ENCODE measurements at places on chromosomes 12 and 14.
A peak's percentile ranks its signal among the peaks of the same experiment; 100 is the strongest.

GRCh38 chr14:101836135-101836534 is 74.6 kb downstream of the PPP2R5C start:
- no peak for DNase-seq

DNA sequence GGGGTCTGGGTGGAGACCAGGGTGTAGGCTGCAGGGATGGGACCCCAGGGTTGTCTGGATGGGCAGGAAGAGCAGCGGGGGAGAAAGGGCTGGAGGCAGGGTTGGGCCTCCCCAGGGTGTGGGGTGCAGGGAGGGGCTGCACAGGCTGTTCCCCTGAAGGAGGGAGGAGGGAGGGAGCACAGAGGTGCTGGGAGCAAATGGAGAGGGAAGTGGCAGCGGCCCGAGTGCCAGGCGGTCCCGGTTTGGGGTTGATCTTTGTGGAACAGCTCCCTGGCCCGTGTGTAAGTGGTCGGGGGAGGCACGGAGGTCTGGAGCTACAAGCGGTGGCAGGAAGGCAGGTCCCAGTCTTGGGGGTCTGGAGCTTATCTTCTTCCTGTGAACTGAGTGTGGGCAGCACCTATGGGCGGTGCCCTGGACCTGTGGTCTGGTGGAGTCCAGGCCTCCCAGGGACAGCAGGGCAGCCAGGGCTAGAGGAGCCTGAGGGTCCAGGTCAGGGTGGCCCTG is 391.6 kb downstream of the TMEM121 start:
- no peak for DNase-seq

DNA sequence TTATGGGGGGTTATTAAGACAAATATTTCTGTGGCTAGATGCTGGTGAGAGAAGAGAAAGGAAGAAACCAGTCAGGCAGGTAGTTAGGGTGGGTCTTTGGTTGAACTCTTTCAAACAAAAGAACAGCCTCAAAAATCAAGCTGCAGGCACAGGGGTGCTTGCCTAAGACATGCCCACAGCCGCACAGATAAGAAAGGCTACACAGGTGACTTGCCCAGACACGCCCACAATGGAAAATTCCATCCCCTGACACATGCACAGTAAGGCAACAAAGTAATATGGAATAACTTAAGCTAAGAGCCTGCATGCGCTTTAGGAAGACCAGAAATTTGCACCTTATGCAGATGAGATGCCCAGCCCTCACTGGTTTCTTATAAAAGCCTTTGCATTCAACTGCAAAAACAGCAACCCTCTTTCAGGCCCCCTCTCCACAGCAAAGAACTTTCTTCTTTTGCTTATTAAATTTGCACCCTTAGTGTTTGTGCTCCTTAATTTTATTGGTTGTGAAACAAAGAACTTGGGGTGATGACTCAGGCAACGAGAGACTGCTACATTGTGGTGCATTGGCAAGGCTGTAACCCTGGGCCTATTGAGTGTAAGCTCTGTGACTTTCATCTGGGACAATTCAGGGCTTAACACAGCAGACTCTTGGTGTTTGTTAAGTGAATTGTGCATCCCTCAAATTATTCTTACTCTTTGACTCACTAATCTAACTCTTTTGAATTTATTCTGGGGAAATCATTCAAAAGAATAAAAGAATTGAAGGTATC is 149.4 kb downstream of the RPAP3 start:
- no peak for DNase-seq

- peak; percentile 90 for DNase-seq
Observed at GRCh38 chr12:22974865-22975264, 349.9 kb downstream of the ETNK1 start.

DNA sequence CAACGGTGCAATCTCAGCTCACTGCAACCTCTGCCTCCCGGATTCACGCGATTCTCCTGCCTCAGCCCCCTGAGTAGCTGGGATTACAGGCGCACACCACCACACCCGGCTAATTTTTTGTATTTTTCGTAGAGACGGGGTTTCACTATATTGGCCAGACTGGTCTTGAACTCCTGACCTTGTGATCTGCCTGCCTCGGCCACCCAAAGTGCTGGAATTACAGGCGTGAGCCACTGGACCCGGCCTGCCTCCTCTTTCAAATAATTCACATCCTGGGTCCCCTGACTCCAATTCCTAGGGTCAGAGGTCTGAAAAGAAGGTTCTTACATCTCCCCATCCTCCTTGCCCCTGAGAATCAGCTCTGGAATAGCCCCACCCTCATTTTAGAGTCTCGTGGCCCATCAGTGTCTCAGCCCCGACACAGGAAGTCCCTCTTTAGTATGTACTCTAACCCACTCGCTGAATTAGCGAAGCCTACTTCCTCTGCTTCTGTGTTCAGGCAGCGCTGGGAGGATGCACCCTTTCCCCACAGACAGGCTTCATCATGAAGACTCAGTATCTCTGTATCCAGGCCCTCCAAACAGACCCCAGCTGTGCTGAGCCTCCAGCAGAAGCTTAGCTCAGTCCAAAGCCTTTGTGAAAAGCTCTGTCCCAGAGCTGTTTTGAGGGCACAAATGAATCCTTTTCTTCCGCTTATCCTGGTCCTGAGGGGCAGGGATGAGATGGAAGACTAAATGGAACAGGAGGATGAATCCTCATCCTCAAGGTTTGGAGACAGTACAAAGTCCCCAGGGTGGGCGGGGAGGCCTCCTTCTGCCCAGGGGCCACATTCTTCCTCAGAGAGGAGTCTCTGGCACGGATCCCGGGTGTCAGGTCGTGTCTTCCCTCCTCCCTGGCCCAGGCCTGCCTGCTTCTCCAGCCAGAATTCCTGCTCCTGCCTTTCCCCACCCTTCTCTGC is 3.5 kb downstream of the LPAR5 start:
- peak; percentile 27 for DNase-seq

- DNase-seq: peak; percentile 62
Observed at GRCh38 chr14:61695695-61696527, 598 bp downstream of the HIF1A start.

- no peak for DNase-seq
Observed at GRCh38 chr12:71142016-71142415, 15.8 kb downstream of the TSPAN8 start.

- DNase-seq: no peak
Observed at GRCh38 chr12:92601176-92601575, 101.6 kb upstream of the PLEKHG7 start.

DNA sequence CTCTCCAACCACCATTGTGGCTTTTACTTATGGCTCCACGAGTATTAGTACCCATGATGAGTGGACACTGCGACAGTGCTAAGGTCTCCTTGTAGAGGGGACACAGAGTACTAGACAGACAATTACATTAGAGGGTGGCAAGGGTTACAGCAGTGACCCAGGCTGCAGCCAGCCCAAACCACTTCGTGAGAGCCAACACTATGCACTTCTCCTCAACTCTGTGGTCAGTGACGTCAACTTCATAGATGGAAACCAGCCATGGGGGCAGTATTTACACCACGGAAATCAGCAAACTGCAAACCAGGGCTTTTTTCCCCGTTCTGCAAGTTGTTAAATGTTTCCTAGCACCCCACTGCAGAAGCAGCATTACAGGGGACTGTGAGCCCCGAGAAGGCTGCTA is 61.6 kb upstream of the ZFP36L1 start:
- no peak for DNase-seq

GRCh38 chr14:51676549-51676948 is 24.8 kb downstream of the FRMD6 start:
- no peak for DNase-seq

DNA sequence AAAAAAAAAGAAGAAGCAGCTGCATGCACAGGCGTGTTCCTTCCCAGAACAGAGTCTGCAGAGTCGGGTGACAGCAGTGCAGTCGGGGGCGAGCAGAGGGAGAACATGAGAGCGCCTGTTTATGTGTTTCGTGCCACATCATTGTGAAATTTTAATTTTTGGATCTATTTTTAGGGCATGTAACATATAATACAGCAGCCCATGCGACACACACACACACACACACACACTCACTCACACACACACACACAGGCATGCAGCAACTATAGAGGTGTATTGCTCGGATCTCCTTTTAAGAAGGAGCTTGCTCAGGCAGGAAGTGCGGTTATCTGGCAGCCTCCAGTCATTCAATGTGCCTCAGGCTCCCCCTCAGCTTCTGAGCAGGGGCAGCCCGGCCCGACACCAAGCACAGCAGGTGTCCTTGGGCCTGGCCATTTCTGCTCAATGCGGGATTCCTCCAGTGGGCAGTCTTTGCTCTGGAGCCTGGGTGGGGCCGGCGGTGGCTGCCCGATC is 71.8 kb downstream of the ZNF664 start:
- DNase-seq: no peak

GRCh38 chr14:102949062-102949800 is 26.8 kb downstream of the AMN start:
- DNase-seq: peak; percentile 79

DNA sequence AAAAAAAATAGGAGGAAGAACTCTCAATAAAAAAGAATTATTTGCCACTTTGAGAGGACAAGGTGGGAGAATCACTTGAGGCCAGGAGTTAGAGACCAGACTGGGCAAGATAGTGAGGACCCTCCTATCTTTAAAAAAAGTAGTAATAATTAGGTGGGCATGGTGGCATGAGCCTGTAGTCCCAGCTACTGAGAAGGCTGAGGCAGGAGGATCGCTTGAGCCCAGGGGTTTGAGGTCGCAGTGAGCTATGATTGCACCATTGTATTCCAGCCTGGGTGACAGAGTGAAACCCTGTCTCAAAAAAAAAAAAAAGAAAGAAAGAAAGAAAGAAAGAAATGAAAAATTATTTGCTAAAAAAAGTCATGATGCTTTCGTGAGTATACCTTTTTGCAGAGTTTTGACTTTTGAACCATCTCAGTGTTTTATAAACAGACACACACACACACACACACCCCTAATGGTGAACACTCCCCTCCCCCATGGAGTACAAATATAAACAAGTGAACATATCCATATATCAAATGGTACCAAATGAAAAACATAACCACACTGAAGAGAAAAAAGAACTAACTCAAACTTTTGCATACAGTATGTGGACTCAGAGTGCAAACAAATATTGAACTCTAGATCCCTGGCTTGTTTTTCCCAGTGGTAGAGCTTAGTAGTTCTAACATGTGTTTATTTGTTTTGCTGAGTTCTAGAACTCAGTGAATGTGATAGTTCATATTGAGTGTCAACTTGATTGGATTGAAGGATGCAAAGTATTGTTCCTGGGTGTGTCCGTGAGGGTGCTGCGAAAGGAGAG is 27.7 kb upstream of the DNM1L start:
- no peak for DNase-seq

- DNase-seq: no peak
Observed at GRCh38 chr12:11568155-11568761, 81.2 kb upstream of the ETV6 start.

GRCh38 chr14:93936245-93936644 is 9.1 kb downstream of the FAM181A start:
- no peak for DNase-seq

DNA sequence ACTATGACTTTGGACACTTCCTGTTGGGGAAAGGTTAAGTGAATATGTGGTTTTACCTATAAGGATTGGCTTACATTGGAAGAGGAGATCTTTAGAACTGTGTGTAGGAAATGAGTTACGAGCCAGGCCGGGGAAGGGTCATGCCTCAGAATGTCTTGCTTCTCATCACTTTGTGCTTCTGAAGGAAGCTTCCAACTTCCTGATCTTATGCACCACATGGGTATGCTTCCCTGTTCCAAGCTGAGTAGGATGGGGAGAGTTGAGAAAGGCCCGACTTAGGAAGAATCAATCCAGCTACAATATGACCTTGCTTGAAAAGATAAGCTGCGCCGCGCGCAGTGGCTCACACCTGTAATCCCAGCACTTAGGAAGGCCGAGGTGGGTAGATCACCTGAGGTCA is 59.9 kb downstream of the STXBP6 start:
- no peak for DNase-seq

DNA sequence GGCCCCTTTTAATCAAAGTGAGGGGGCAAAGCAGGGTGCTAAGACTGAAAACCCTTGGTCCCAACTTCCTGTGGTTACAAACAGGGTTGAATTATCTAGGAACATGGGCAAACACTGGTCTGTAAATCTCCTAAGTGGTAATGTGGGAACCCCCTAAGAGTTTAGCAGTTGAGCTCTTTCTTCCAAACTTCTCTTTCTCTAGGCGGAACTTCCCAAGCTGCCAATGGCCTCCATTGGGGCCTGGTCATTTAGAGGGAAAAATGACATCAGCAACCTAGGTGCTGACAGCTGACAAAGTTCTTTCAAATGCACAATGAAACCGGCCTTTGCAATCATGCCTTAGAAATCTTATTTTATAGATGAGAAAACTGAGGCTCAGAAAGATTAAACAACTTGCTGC is 17.7 kb downstream of the HEBP1 start:
- no peak for DNase-seq

DNA sequence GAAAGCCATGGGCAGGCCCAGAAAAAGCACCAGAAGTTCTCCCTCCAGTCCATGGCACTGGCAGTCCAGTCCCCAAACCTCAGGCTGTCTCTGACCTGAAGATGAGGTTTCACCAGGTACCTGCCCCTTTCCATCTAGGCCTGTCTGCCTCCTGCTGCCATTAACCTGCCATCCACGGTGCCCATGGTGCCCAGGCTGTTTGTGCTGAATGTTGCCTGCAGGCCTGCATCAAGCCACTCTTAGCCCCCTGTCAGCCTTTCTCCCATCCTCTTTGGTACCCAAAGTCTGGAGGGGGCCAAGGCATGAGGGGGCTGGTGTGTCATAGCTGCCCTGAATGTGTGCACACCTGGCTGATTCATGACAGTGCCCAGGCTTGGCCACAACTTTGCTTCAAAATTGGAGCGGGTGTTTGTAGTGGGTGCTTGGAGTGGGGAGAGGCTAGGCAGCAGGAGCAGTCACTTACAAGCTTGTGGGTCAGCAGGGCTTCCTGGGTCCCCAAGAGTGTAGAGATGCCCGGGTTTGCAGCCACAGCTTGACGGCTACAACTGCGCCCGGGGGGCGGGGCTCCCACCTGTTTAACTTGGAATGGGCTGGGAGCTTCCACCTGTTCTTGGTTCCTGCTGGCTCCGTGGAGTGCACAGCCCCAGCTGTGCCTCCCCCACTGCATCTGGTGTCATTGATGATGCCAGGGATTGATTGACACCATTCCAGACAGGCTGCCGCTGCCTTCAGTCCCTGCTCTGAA is 88.5 kb downstream of the GPHN start:
- DNase-seq: no peak

GRCh38 chr14:101008631-101009336 is 105.3 kb upstream of the RTL1 start:
- peak; percentile 34 for DNase-seq

GRCh38 chr12:103560604-103561101 is 26.4 kb upstream of the STAB2 start:
- DNase-seq: peak; percentile 97

DNA sequence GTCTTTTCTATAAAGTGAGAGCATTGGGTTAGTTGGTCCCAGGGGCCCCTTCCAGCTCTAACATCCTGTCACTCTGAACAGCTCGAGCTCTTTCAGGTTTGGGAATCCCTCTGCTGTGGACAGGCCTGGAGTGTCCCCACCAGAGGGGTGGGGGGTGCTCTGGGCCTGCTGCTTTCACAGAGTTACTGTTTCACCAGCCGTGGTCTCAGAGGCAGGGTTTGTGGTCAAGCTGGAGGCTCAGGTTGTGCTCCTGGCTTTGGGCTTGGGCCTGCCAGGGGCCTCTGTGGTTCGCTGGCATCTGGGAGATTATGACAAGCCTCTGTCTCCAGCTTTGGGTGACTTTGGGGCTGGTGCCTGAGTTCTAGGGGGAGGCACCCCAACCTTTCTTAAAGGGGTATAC is 59.6 kb downstream of the FBXL14 start:
- DNase-seq: no peak

All from fibroblast of skin of right quadriceps (primary cell).